ENCODE measurements at places on chromosomes 2 and 18. TPM values are rescaled to one million over a fixed set of nuclear protein-coding genes. Genes with fewer than 3 reads are reported as not detected.

- peak; percentile 31 for DNase-seq
- peak overlapping the region; percentile 84 for H3K4me3 ChIP-seq
- H3K36me3 ChIP-seq, result peaks cover 9% of the 10 kb centered on the region
- H3K27ac ChIP-seq, result peak overlapping the region; percentile 84
- H3K27me3 ChIP-seq, result no peaks in the 10 kb centered on the region
- H3K4me1 ChIP-seq, result peaks cover 49% of the 10 kb centered on the region
Observed at GRCh38 chr2:161136696-161137324, 23.4 kb upstream of the TANK start.

- DNase-seq, result no peak
- no peaks in the 10 kb centered on the region for H3K36me3 ChIP-seq
- peaks cover 16% of the 10 kb centered on the region for H3K4me1 ChIP-seq
- no peak overlapping the region for H3K4me3 ChIP-seq
Observed at GRCh38 chr2:40130251-40130994, 321.5 kb downstream of the SLC8A1 start.

GRCh38 chr2:26692279-26692896 lies at the start of gene KCNK3:
Gene KCNK3, plus strand, starts transcription at chr2:26692722. Its CDS starts 154 bp downstream, at chr2:26692876.
- no peak within 1 kb of the TSS for H3K4me3 ChIP-seq
- no peaks in the 10 kb centered on the region for H3K4me1 ChIP-seq
- no peaks in the 10 kb centered on the region for H3K36me3 ChIP-seq
- H3K27me3 ChIP-seq, result peaks cover 47% of the 10 kb centered on the region
- no peak within 1 kb of the TSS for H3K27ac ChIP-seq
- peak; percentile 53 for DNase-seq

GRCh38 chr2:200394045-200394444 lies 87.6 kb downstream of the SPATS2L start:
- peaks cover 38% of the 10 kb centered on the region for H3K36me3 ChIP-seq
- peaks cover 2% of the 10 kb centered on the region for H3K4me1 ChIP-seq
- no peaks in the 10 kb centered on the region for H3K27me3 ChIP-seq
- H3K27ac ChIP-seq, result no peak overlapping the region
- H3K4me3 ChIP-seq, result no peak overlapping the region
- no peak for DNase-seq

- DNase-seq, result no peak
- H3K27me3 ChIP-seq, result peaks cover 8% of the 10 kb centered on the region
- H3K27ac ChIP-seq, result no peak overlapping the region
- no peak overlapping the region for H3K4me3 ChIP-seq
Observed at GRCh38 chr2:172248381-172248780, 145.7 kb upstream of the DLX2 start.

Gene GPR45
- total RNA-seq, result not detected

DNA sequence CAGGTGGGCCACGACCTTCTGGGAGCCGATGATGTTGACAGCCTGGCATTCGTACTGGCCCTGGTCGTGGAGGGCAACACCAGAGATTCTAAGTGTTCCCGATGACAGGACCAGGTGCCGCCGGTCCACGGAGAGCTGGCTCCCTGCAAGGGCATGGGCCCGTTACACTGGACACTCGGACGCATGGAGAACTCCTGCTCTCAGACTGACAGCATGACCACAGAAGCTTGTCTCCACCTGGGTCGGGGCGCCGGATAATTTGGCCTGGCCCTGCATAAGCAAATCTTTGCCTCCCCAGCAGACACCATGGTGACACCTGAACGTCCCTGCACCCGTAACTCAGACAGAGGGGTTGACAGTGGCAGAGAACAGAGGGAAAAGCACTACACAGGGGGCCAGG lies 80.7 kb downstream of the PXDN start:
- no peaks in the 10 kb centered on the region for H3K36me3 ChIP-seq
- H3K27me3 ChIP-seq, result peaks cover 2% of the 10 kb centered on the region
- H3K4me3 ChIP-seq, result no peak overlapping the region
- H3K27ac ChIP-seq, result no peak overlapping the region
- DNase-seq, result no peak
